GM23338 (cell line): ENCODE measurements at places on chromosomes 16 and 17. TPM values are rescaled to one million over a fixed set of nuclear protein-coding genes. Genes with fewer than 3 reads are reported as not detected.

- no peak for DNase-seq
- H3K27me3 ChIP-seq = no peaks in the 10 kb centered on the region
- no peak overlapping the region for H3K27ac ChIP-seq
Observed at GRCh38 chr17:80613732-80614071, 69.1 kb downstream of the RPTOR start.

GRCh38 chr16:69240331-69240730, 53.4 kb downstream of the SNTB2 start:
- no peak overlapping the region for H3K27ac ChIP-seq
- no peak for DNase-seq
- H3K36me3 ChIP-seq = no peaks in the 10 kb centered on the region
- H3K4me3 ChIP-seq = no peak overlapping the region

DNA sequence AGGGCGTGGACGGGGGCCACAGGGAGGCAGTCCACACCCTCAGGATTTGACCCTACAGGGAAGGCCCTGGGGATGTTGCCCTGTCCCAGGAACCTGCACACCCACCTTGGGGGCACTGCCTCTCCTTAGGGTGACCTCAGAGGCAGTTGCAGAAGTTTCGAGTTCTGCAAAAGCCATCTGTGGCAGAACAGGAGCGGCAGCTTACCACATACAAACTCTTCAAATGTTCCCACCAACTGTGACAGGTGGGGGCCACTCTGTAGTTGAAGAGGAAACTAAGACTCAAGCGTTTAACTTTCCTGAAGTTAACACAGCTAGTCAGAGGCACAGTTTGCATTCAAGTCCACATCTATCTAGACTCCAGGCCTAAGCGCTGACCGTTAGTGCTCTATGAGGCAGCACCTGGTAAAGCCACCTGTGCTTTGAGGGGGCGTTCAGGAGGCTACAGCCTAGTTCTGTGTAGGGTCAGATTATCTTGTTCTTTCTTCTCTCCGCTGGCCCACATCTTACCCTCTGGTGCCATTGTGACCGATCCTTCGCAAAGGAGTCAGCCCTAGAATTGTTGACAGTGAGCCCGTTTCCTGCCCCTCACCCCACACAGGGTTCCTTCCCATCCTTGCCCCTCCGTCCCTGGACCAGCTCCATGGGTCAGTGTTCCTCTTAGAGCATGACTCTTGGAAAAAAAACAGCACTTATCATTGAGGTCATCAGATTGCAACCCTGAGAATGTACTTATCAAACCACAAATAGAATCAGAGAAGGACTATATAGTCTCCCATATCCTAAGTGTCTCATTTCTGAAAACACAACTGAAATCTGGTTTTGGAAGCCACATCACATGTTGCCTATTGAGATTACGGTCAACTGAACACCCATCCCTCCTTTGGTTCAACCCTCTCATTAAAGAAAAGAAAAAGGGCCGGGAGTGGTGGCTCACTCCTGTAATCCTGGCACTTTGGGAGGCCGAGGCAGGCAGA, 45.4 kb downstream of the CDH1 start:
- peaks cover 27% of the 10 kb centered on the region for H3K4me1 ChIP-seq
- no peak overlapping the region for H3K4me3 ChIP-seq
- DNase-seq = no peak
- peak overlapping the region; percentile 78 for H3K27ac ChIP-seq
- no peaks in the 10 kb centered on the region; the same call in 1 of the 2 replicates for H3K36me3 ChIP-seq

GRCh38 chr17:51006601-51007000, 114.1 kb downstream of the SPAG9 start:
- H3K27me3 ChIP-seq = no peaks in the 10 kb centered on the region
- H3K4me3 ChIP-seq = no peak overlapping the region
- peaks cover 8% of the 10 kb centered on the region; the same call in 1 of the 2 replicates for H3K36me3 ChIP-seq
- H3K4me1 ChIP-seq = no peaks in the 10 kb centered on the region

- no peaks in the 10 kb centered on the region for H3K36me3 ChIP-seq
- H3K4me3 ChIP-seq = no peak overlapping the region
- no peak overlapping the region for H3K27ac ChIP-seq
- no peaks in the 10 kb centered on the region for H3K27me3 ChIP-seq
Observed at GRCh38 chr17:81234940-81235821, 3.7 kb downstream of the TEPSIN start.

- H3K27me3 ChIP-seq = no peaks in the 10 kb centered on the region
- no peak overlapping the region for H3K4me3 ChIP-seq
- H3K27ac ChIP-seq = no peak overlapping the region
- peaks cover 76% of the 10 kb centered on the region for H3K4me1 ChIP-seq
- no peaks in the 10 kb centered on the region for H3K36me3 ChIP-seq
- DNase-seq = no peak
Observed at GRCh38 chr16:8946544-8946943, 17.2 kb downstream of the USP7 start.

DNA sequence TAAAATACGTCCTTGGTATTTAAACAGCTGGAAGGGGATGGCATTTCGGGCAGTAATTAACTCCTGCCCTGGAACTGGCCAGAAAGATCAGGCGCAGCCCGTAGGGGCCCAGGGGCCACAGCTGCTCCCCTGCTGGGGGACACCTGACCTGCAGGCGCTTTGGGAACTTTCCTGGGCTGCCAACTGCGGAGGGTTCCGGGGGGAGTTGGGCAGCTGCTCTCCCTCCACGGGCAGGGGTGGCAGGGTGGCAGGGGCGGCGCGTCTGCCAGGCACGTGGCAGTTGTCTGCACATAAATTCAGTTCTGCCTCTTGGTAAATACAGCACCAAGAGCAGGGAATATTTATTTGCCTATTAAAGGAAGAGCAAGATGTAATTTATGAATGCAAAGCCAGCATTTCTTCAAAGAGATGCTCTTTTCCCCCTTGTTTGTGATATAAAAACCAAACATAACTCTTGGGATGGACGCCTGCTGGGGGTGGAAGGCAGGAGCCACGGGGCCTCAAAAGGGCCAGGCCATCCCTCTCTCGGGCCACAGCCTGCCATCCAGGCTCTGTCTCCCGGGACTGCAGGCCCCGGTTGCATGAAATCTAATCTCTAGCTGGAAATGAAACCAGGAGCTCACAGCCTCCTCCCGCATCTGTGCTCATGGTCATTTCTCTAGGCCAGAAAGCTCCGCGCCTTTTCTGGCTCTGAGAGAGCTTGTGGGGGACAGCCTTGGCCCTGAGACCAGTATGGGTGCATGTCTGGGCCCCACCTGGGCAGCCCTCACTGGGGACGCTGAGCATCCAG, 29.9 kb upstream of the CHMP6 start:
- no peak for DNase-seq
- no peaks in the 10 kb centered on the region for H3K27me3 ChIP-seq
- H3K4me3 ChIP-seq = no peak overlapping the region
- H3K36me3 ChIP-seq = no peaks in the 10 kb centered on the region

DNA sequence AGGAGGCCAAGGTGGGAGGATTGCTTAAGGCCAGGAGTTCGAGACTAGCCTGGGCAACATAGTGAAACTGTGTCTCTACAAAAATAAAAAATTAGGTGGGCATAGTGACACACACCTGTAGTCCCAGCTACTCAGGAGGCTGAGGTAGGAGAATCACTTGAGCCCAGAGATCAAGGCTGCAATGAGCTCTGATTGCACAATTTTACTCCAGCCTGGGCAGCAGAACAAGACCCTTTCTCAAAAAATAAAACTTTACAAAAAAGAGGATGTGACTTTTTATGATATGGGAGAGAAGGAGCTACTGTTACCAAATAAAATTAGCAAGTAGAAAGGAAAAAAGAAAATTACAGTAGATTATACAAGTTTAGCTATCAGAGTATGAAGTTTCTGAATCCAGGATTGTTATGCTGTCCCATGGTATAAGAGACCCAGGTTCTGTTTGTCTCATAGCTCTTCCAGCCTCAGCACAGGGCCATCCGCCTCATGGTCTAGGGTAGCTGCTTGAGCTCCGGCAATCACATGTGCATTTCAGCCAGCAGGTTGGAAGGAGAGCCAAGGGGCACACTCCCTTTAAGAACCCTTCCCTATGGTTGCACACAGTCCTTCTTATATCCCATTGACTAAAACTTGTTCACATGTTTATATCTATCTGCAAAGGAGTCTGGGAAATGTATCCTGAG, 13.5 kb downstream of the EEF2K start:
- no peak overlapping the region for H3K4me3 ChIP-seq
- DNase-seq = no peak
- H3K27me3 ChIP-seq = no peaks in the 10 kb centered on the region
- no peak overlapping the region for H3K27ac ChIP-seq

DNA sequence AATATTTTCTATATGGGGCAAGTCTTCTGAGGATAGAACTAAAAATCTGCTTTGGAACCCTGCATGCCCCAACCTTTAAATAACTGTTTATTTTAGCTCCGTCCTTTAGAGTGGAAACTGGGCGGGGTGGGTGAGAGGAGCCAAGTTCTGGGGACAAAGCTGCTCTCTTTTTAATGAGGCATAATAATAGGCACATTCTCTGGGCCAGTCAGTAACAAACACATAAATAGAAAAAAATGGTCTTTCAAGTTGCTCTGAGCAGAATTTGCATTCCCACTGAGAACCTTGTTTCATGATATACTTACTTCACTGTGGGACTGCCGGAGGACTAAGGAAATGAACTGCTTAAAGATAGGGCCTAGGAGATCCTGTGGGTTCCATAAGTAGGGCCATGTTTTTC, 51.5 kb downstream of the KNOP1 start:
- H3K4me1 ChIP-seq = no peaks in the 10 kb centered on the region
- no peak overlapping the region for H3K4me3 ChIP-seq

GRCh38 chr16:74844041-74844980, 69.7 kb upstream of the FA2H start:
- no peaks in the 10 kb centered on the region for H3K36me3 ChIP-seq
- H3K27ac ChIP-seq = no peak overlapping the region
- DNase-seq = no peak
- H3K27me3 ChIP-seq = no peaks in the 10 kb centered on the region

DNA sequence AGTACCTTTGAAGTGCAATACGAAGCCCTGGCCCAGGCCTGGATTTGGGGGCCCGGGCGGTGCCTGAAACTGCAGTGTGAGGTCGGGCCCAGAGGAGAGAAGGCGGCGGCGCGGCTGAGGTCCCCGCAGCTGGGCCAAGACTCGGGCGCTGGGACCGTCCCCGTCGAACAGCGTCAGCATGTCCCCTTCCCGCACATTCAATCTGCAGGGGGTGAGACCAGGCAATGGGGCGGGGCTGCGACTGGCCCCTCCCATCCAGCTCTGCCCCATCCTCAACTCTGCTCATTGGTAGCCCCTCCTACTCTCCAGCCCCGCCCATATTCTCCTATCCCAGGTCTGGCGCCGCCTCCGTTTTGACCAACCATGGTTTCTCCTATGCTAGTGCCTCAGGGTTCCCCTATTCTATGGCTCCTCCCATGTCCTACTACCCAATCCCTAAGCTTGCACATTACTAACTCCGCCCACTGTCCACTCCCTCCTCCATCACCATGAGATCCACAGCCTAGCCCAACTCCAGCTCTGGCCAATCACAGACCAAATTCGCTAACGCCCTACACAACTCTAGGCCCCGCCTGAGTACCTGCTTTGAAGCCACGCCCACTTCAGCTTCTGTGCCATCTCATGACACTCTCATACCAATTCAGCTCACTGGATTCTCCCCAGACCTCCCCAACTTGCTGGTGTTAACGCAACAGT, 14.4 kb upstream of the CDIPT start:
- peaks cover 4% of the 10 kb centered on the region for H3K4me1 ChIP-seq
- no peaks in the 10 kb centered on the region; the same call in 1 of the 2 replicates for H3K36me3 ChIP-seq
- peak; percentile 100 for DNase-seq
- 0 out of 2 replicates have a peak overlapping the region, but pooled peaks have one; percentile 80 for H3K27ac ChIP-seq

GRCh38 chr17:40793832-40794231, 5.9 kb downstream of the KRT28 start:
- H3K4me3 ChIP-seq = no peak overlapping the region
- no peak overlapping the region for H3K27ac ChIP-seq
- no peaks in the 10 kb centered on the region for H3K27me3 ChIP-seq
- no peak for DNase-seq
- H3K4me1 ChIP-seq = no peaks in the 10 kb centered on the region
- H3K36me3 ChIP-seq = no peaks in the 10 kb centered on the region

GRCh38 chr17:20280851-20281250, 186.5 kb downstream of the LGALS9B start:
- H3K36me3 ChIP-seq = no peaks in the 10 kb centered on the region
- H3K27me3 ChIP-seq = no peaks in the 10 kb centered on the region
- no peak for DNase-seq
- H3K4me3 ChIP-seq = no peak overlapping the region

- H3K27ac ChIP-seq = no peak overlapping the region
- no peak overlapping the region for H3K4me3 ChIP-seq
- no peak for DNase-seq
- no peaks in the 10 kb centered on the region for H3K4me1 ChIP-seq
- H3K27me3 ChIP-seq = no peaks in the 10 kb centered on the region
Observed at GRCh38 chr17:56810343-56810742, 23.4 kb downstream of the C17orf67 start.

GRCh38 chr16:24729951-24730815, 732 bp downstream of the TNRC6A start:
- H3K4me1 ChIP-seq = peaks cover 41% of the 10 kb centered on the region
- no peaks in the 10 kb centered on the region for H3K27me3 ChIP-seq
- peak overlapping the region; percentile 91 for H3K4me3 ChIP-seq
- DNase-seq = peak; percentile 51
- peaks cover 15% of the 10 kb centered on the region; the same call in 1 of the 2 replicates for H3K36me3 ChIP-seq
- H3K27ac ChIP-seq = peak overlapping the region; percentile 95

DNA sequence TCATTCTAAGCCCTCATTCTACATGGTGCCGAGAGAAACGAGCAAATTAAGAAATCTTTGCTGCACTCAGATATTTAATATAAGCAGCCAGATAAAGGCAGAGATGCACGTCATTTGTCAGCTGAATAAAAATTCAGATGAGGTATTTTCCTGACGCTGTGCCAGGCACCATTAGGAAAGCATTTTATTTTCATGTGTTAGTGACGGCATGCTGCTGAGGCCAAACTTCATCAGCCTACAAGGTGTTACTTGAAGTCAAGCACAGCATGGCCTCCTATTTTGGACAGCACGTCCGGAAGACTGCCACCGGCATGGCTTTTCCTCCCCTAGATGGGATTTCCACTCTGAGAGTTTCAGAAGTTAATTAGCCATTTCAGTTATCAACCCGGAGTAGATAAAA, 70.3 kb downstream of the IRX3 start:
- H3K4me1 ChIP-seq = no peaks in the 10 kb centered on the region
- no peaks in the 10 kb centered on the region for H3K36me3 ChIP-seq
- H3K27me3 ChIP-seq = no peaks in the 10 kb centered on the region
- DNase-seq = no peak
- no peak overlapping the region for H3K4me3 ChIP-seq

ESRP2 gene
- 42.7 and 44.0 TPM in 2 replicates for total RNA-seq

KRT24 gene
- total RNA-seq = not detected in 2 replicates

KIF2B gene
- not detected in 2 replicates for total RNA-seq

ORC6 gene
- 71.5 and 75.7 TPM in 2 replicates for total RNA-seq

EPX gene
- 0.10 TPM in 1 of 2 replicates, not detected in the other for total RNA-seq

GGT6 gene
- total RNA-seq = 0.24 TPM in 1 of 2 replicates, not detected in the other
